ENCODE measurements at places on chromosomes 12 and 14. TPM values are rescaled to one million over a fixed set of nuclear protein-coding genes. Genes with fewer than 3 reads are reported as not detected.

Gene NGB
- not detected for total RNA-seq

Gene TMBIM6
- 477 TPM for total RNA-seq

Gene RAD51B
- total RNA-seq, result 4.3 TPM

Gene RBM23
- total RNA-seq, result 68.1 TPM

Gene TTC6
- total RNA-seq, result 0.38 TPM

Gene NKX2-1
- 0.06 TPM for total RNA-seq

Gene UNG
- 89.3 TPM for total RNA-seq

Gene NOVA1
- total RNA-seq, result 6.2 TPM

Gene C1QL4
- 3.4 TPM for total RNA-seq

Gene OR4Q2
- total RNA-seq, result not detected

Gene SLC10A1
- not detected for total RNA-seq

Gene PPFIA2
- not detected for total RNA-seq

Gene CLEC9A
- total RNA-seq, result not detected

Gene ANO2
- total RNA-seq, result not detected

Gene PLXNC1
- 0.16 TPM for total RNA-seq

Gene IFI27
- total RNA-seq, result 0.62 TPM

Gene PLCZ1
- not detected for total RNA-seq

Gene LBHD2
- total RNA-seq, result not detected

Gene CTSG
- not detected for total RNA-seq

Gene NDRG2
- total RNA-seq, result 3.4 TPM

Gene TAMALIN
- 0.58 TPM for total RNA-seq

Gene FGF6
- not detected for total RNA-seq

Gene WSCD2
- total RNA-seq, result not detected

Gene CPNE6
- not detected for total RNA-seq

Gene TRIP11
- 7.2 TPM for total RNA-seq

Gene AKAP6
- 0.91 TPM for total RNA-seq

Gene PIANP
- total RNA-seq, result 0.87 TPM

Gene TWF1
- 80.7 TPM for total RNA-seq

Gene EML5
- 0.72 TPM for total RNA-seq

Gene ELK3
- total RNA-seq, result 58.0 TPM

Gene TTC9
- 1.8 TPM for total RNA-seq

Gene ADAMTS20
- total RNA-seq, result not detected

Gene SLC5A8
- total RNA-seq, result not detected

Gene CCDC175
- not detected for total RNA-seq

Gene RGS6
- total RNA-seq, result not detected

Gene SLC25A47
- total RNA-seq, result not detected

Gene IQSEC3
- total RNA-seq, result not detected

Gene ARHGEF25
- total RNA-seq, result 6.8 TPM

Gene AJUBA
- total RNA-seq, result 38.1 TPM

Gene RTN1
- total RNA-seq, result not detected

Gene SLCO1B1
- 0.26 TPM for total RNA-seq

Gene CHMP4A
- 79.8 TPM for total RNA-seq

Gene POTEM
- not detected for total RNA-seq

Gene SAMD4A
- 6.4 TPM for total RNA-seq
